Stimulated activated CD8-positive, alpha-beta memory T cell treated with anti-CD3 and anti-CD28 coated beads, Interleukin-4, amount 100 ng/mL, for 4 hours (primary cell): ENCODE measurements at places on chromosomes 13 and 19.

DNA sequence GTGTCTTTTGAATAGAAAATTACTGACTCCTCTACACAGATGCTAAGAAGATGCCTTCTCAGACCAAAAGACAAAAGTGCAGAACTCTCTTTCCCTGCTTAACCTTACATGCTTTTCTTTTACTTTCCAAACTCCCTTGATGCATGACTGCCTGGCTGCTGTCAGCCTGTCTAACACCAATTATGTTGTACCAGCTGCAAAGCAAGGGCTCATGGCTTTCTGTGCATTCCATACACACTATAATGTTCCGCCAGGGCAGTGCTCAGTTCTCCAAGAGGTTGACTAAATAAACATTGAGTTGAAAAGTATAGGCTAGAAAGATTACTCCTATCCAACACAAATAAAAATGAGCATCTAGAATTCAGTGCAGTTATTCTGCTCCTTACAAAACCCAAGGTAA, 330.4 kb upstream of the NBEA start:
- no peak for DNase-seq

GRCh38 chr13:47017476-47017875, 120.6 kb upstream of the HTR2A start:
- DNase-seq: no peak

DNA sequence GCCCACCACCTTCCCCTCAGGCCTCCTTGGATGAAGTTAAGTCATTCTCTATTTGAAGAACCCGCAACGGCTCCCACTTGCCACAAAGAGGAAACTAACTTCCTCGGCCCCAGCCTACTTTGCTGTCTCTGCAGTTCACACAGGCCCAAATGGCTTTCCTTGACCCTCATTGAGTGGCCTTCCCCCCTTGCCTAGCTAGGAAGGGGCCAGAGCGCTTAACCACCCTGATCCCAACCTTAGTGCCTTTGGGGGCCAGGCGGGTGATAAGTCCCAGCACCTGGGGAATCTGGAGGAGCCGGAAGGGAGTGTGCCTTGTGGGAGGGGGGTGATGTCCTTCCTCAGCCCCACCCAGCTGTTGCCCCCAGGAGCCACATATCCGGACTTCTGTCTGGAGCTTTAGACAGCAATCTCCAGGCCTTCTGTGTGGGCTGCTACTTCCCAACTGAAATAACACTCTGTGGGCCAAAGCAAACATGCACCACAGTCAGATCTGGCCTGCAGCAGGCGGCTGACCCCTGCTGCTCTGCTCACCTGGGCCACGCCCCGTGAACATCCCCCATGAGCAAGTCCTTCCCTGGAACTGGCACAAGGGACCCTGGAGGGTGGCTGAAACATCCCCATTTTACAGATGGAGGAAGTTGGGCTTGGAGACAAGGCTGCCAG, 10.5 kb downstream of the NECTIN2 start:
- no peak for DNase-seq

GRCh38 chr19:19081642-19082151, 17.9 kb downstream of the SLC25A42 start:
- DNase-seq: no peak

GRCh38 chr13:43908156-43909126, 28.7 kb downstream of the LACC1 start:
- DNase-seq: no peak

- DNase-seq: no peak
Measured at GRCh38 chr19:40035996-40036395, 20.0 kb downstream of the ZNF780B start.

DNA sequence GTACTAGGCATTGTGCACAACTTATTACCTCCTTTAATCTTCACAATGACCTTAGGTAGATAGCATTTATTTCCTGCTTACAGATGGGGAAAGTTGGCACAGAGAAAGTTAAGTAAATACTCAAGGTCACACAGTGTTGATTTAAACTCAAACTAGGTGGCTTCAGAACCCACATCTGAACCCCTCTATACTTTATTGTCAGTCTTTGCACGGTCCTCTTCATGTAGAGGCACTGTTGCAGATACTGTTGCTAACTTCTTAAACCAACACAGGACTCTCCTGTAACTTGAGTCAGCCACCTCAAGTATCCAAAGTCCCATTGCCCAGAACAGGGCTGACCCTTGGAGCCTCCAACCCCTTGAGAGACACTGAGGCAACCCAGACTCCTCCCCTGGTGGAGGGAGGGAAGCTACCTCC, 48.8 kb downstream of the FRY start:
- DNase-seq: no peak

DNA sequence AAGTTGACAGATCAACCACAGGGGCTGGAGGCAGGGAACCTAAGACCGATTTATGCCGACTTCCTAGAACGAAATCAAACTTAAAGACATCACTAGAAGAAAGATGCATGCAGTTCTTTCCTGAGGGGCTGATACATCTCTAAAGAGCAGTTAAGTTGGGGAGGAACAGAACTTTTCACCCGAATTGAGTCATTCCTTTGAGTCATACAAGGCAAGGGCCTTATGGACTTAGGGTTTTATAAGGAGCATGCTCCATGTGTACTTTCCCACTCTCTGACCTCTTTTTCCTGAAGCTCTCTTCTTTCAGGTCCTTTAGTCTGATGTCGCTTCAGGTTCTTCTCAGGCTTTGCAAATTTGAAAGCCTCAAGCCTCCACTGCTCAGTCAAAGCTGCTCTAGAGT, 7.9 kb upstream of the FBXL3 start:
- no peak for DNase-seq

DNA sequence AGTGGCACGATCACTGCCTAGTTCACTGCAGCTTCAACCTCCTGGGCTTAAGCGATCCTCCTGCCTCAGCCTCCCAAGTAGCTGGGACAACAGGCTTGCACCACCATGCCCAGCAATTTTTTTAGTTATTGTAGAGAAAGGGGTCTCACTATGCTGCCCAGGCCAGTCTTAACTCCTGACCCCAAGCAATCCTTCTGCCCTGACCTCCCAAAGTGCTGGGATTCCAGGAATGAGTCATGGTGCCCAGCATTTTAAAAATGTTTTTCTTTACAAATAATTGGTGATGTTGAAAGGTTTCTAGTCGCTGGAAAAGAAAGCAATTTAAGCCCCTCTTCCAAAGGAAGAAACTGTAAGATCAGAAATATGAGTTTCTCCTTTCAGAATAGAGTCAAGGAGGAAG, 19.4 kb downstream of the DYRK1B start:
- no peak for DNase-seq

DNA sequence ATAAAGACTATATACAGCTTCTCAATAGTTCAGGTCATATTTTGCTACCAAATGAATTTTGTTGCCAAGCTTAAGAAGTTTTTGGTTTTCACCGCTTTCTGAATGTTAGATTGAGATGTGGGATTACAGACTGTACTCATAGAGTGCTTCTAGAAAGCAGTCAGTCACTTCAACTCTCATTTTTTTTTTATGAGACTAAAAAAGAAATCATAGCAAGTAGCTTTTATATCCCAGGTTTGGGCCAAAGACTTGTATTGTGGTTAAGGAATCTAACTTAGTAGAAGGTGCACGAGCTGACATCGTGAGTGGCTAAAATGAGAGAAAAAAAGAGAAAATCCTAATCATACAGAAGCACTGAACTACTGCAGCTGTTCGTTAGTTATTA, 2.2 kb upstream of the USPL1 start:
- no peak for DNase-seq

- no peak for DNase-seq
Measured at GRCh38 chr13:106405731-106406130, 129.7 kb downstream of the EFNB2 start.

DNA sequence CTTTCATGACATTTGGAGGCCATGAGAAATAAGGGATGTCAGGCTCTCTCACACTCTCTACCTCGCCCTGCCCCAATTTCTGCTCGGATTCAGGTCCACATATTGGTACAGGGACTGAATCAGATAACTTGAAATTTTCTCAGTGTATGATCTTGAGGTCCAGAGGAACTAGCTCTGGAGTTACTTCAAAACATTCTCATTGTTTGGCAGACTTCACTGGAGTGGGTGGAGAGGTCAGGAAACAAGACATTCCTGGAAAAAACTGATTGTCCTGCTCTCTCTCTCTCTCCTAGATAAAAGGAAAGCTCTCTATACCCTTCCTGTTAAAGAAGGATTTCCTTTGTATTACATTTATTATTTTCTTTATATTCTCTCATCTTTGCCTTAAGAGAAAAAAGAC, 428.1 kb upstream of the DACH1 start:
- DNase-seq: no peak

GRCh38 chr13:46530084-46530935, 22.7 kb upstream of the LRCH1 start:
- no peak for DNase-seq

GRCh38 chr19:11166281-11167142, 10.9 kb upstream of the SPC24 start:
- no peak for DNase-seq

DNA sequence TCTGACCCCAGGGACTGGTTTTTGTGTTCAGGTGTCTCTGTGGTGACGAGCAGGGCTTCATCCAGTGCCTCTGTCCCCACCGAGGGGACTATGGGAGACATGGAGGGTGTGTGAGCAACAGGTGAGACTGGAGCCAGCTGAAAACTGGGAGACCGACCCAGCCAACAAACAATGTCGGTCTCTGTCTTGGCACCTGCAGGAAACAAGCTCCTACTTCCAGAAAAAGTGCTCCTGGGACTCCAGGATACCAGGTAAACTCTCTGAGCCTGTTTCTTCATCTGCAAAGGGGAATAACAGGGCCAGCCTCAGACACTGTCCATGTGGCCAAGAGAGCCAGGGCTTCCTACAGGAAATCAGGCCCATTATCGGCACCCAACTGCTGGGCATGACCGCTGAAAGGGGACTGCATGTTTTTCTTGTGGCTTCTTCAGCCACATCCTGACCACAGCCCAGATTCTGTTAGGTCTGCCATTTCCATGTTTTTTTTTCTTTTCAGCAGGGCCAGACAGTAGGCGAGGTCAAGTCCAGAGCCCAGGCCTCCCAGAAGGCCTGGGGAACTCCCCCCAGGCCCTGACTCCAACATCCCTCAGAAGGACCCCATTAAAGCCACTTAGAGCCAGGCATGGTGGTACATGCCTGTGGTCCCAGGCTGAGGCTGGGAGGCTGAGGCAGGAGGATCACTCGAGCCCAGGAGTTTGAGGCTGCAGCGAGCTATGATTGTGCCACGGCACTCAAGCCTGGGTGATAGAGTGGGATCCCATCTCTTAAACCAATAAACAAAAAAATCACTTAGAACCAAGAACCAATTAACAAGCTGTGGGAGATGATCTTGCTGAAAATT, 836 bp upstream of the BST2 start:
- DNase-seq: no peak

DNA sequence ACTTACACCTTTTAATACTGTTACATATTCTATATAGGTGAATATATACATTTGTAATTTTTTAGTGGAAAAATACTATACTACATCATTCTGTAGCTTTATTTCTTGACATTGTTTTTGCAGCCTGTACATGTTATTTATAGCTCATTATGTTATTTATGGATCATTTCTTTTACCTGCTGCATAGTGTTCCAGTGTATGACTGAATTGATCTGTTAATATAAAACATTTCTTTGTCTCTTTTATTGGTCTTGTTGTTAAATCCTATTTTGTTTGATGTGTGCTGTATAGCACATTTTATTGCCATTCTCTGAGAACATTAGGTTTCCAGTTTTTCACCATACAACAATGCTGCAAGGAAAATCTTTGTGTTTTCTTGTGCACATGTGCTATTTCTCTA, 2.4 kb downstream of the SETDB2 start:
- DNase-seq: no peak

DNA sequence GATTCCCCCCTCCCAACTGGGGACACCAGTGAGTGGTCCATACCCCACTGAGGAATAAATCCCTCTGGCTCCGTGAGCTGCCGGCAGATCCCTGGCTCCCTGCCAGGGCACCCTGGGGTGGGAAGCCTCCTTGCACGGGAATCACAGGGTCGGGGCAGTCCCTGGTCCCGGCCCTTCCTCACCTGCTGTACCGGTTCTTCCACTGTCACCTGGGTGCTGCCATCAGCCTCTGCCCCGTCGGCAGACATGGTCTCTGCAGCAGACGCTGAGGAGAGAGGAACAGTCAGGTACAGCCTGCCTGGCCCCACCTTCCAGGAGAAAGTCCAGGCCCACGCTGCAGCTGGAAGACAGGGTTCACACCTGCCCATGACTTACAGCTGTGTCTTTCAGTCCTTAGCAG, 6.3 kb downstream of the PLIN3 start:
- DNase-seq: no peak

GRCh38 chr19:2261438-2262172, 5.4 kb upstream of the JSRP1 start:
- no peak for DNase-seq

- DNase-seq: no peak
Measured at GRCh38 chr13:28621449-28621848, 37.5 kb upstream of the POMP start.

GRCh38 chr13:74210693-74211393, 76.6 kb upstream of the KLF12 start:
- DNase-seq: no peak

- DNase-seq: no peak
Measured at GRCh38 chr13:50589651-50590054, 253.8 kb downstream of the DLEU7 start.

GRCh38 chr13:112582263-112582662, 5.7 kb downstream of the TUBGCP3 start:
- no peak for DNase-seq

DNA sequence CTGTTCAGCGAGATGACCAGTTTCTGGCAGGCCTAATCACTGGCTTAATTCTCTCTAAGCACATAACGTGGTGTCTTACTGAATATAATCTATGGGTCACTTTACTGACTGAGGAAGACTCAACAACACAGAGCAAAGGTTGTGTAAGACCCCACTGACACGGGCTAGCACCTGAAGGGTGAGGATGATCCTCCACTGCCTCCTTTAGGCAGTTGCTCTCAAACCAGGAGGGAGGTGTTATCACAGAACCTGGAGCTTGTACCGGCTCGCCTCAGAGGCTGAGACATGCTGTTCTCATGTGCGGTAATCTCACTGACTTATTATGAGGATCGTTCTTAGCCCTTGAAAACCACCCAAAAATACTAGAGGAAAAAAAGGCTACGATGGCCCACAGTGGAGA, 28.3 kb downstream of the RCBTB2 start:
- no peak for DNase-seq

DNA sequence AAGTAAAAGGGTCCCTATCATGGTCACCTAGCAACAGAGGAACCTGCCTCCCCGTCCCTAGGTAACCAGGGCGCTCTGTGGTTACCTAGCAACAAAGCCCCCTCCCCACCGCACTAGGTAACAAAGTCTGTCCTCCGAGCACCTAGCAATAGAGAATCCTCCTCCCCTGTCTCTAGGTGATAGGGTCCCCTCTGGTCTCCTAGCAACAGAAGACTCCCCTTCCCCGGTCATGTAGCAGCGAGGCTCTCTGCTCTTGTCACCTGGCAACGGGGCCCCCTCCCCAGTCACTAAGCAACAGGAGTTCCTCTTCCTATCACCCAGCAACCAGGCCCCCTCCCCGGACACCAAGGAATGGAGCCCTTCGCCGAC, 307 bp downstream of the JOSD2 start:
- DNase-seq: no peak

DNA sequence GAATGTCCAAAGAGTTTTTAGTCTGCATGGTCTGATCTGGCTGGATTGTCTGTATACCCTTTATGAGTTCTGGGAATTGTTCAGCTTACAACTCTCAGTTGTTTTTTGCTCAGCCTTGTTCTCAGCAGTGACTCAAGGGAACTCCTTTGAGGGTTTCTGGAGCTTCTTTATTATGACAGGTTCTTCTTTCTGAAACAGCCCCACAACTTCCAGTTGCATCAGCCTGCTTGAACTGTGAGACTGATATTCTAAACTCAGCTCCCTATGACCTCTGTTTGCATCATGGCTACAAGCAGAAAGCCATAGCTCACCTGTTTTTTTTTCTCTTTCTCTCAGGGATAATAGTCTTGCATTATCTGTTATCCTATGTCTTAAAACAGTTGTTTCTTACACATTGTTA, 85.0 kb downstream of the TDRD3 start:
- DNase-seq: no peak
